ENCODE measurements at places on chromosomes 3 and 15.

DNA sequence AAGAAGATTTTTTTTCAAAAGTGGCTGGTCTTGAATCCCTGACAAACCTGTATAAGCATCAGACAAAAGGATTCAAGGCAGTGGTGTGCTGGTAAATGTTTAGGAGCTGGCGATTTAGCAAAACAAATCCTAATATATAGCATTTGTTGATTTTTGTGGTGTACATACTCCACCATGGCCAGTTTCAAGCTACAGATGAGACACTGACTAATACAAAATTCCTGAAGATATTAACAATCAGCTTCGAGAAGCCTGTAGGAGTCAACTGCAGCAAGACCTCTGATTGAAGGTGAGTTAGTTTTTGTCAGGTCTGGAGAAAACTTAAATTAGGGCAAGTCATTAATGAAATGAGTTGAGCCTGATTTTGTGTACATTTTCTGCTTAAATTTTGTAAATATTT is 6.7 kb downstream of the STRIT1 start:
- no peak for DNase-seq

- DNase-seq = no peak
These were observed 128.7 kb downstream of the SCAPER start for GRCh38 chr15:76776480-76776879.

DNA sequence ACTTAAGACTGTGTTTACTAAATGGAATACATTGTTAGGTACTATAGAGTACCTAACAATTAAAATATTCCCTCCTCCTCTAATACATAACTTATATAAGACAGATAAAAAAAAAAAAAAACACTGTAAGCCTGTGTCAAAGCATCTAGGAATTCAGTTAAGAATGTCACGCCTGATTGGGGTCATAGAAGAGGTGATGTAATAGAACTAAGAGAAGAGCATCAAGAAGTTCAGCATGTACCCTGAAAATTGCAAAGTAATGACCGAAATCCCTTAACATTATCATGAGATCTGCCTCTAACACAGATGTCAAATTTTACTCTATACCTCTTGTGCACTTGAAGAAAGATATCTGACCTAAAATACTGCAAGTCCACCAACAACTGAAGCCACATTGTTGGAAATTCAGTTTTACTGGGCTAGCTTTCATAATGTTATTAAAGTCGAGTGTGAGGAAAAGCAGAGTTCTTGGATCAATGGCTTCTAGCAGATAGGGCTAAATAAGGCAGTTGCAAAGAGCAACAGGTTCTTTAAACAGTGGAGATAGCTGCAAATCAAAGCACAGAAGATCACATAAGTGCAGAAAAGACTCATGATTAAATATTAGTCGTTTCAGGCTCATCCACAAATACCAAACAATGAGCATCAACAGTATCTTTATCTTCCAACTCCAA is 75.0 kb downstream of the TBL1XR1 start:
- no peak for DNase-seq

DNA sequence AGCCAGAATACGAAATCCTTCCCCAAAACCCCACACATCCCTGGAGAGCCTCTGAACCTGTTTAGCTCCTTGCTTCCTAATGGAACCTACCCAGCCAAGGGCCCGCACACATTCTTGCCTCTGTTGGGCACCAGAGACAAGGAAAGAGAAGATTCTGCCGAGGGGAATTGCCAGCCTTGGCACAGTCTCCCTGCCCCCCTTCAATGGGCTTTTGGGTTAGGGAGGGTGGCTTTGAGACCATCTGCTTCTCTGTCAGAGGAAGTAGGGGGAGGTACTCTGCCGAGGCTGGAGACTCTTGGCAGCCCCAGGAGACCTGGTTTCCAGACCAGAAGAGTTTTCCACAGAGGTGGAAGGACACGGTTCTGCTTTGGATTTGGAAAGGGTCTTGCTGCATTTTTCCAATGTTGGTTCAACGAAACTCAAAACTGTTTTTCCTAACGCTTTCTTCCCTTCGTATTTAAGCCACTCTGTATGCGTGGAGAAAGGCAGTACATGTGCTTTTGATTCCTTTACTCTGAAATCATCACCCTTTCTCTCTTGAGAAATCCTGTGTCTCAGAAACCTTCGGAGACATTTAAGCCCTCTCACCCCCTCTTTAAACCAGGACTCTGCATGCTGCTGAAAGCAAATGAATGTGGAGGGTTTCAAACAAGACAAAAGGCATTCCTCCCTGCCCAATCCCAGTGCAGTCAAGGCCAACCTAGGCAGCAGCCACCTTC is 78.8 kb upstream of the PRR23C start:
- no peak for DNase-seq

GRCh38 chr15:77840991-77841775 is 208.5 kb upstream of the LINGO1 start:
- DNase-seq = no peak

DNA sequence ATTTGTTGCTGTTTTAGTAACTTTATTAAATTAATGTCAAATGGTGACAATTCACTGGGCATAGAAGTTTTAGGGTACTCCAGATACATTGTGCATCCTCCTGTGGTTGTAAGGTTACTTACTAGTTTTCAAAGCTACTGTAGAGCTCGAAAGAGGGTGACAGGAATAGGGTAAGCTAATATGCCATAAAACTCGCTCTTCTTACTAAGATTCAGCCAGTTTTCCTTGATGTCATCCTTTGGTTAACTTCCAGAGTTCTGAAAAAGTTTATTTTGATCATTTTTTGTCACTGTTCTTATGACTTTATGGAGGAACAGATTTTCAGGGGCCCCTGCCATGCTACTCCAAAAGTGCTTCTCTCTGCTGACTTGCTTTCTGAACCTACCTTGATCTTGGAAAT is 334.8 kb downstream of the PLCL2 start:
- DNase-seq = no peak

DNA sequence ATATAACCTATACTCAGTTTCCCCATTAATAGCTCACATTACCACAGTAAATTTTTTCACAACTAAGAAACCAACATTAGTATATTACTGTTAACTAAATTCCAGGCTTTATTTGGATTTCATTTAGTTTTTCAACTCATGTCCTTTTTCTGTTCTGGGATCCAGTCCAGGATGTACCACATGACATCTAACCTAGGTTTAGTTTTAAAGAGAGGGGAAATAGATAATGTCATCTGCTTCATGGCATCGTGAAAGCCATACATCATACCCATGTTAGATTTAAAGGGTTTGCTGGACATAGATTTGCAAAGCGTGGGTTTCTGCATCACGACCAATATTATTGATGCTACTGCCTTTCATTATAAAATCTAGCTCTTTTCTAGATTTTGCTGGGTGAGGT is 33.2 kb upstream of the RPP14 start:
- DNase-seq = no peak

DNA sequence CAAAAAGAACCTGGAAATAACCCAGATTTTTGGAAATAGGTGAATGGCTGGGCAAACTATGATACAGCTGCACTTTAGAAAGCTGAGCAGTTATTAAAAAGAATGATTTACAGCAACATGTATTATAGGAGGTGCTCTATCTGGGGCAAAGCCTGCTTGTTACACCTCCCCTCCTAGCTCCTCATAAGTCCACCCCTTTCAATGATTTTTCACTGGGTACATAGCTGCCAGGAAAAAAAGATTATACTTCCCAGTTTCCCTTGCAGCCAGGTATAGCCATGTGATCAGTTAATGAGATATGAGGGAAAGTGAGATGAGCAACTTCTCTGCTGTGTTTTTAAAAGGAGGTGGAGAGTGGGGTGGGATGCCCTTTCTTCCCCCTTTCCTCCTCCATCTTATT is 97.7 kb downstream of the CHST2 start:
- DNase-seq = no peak

GRCh38 chr3:179658606-179659005 is 5.8 kb downstream of the USP13 start:
- DNase-seq = no peak

- no peak for DNase-seq
These were observed 7.9 kb downstream of the CCDC71 start for GRCh38 chr3:49158103-49158709.

GRCh38 chr3:54251705-54252104 is 129.4 kb downstream of the CACNA2D3 start:
- DNase-seq = no peak

GRCh38 chr15:56128081-56128480 is 115.6 kb downstream of the RFX7 start:
- no peak for DNase-seq

DNA sequence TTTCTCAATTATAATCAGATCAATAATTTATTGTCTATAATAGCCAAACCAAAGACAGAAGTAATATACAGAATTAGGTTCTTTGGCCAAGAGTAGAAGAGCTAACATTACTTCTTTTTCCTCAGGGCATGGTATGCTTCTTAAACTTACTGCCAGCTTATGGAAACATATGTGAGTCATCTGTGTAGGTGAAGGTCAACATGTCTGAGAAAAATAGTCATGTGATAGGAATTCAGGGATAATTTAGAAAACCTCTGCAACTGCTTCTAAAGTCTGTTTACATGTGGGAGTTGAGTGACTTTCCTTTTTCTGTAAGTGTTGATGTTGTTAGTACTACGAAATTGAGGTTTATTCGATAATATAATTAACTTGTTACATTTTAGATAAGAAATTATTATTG is 19.2 kb upstream of the MAP6D1 start:
- DNase-seq = no peak

DNA sequence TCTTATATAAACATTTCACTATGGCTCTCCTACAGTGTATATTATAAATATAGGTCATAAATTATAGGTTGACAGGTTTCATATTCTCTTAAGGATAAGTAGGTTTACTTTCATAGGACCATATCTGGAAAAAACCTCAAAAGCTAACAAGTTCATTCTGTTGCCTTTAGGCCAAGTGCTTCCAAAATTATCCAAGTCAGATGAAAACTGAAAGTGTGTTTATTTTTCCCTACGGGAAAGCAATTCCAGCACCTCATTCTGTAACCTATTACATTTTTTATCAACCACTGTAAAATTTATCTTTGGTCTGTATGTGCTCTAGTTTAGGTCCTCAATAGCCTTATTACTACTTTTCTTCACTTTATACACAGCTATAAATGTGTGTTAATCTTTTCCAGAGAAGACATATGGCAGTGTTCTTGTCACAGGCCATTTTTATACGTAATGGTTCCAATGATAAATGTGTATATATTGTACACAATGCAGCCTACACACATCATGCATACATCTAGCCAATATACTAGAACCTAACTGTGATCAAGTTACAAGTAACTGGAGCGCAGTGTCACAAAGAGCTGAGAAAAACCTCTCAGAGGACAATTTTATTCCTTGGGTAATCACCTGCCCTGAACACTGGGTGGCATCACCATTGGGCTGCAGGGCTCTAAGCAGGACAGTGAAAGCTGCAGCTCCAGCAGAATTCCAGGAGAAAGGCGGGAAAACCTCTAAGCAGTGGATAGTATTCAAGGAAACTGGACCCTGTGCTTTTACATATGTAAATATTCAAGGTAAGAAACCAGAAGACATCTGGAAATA is 251.3 kb downstream of the CTNNB1 start:
- DNase-seq = no peak

GRCh38 chr3:109059264-109059663 is 58.7 kb downstream of the MORC1 start:
- DNase-seq = no peak

DNA sequence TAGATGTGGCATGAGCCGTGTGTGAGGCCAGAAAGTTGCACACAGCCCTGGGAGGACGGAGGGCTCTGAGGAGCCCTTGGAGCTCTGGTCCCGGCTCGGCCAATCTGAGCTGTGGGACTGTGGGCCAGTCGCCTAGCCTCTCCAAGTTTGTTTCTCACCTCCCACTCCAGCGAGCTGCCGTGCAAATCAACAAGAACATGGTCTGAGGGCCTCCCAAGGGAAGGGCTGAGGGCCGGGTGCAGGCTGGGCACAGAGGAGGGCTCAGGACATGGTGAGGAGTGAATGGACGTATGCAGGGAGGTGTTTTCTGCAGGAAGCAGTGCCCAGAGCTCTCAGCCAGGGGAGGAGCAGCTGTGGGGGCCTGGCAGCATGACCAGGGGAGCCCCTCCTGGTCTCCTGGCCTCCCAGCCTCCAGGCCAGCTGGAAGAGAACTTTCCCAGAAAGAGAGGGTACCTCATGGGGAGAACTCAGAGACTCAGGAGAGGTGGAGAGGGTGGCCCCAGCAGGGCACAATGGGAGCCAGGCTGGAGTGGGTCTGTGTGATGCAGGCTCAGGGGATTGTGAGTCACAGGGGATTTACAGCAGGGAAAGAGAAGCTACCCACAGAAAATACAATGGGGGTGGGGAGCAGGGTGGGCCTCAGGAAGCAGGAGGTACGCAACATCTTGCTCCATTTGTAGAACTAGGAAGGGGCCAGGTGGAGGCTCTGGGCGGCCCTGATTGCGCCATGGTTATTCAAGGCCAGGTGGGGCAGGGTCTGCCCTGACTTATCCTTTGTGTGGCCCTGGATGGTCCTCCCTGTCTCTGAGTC is 24.8 kb downstream of the PSTPIP1 start:
- DNase-seq = no peak

DNA sequence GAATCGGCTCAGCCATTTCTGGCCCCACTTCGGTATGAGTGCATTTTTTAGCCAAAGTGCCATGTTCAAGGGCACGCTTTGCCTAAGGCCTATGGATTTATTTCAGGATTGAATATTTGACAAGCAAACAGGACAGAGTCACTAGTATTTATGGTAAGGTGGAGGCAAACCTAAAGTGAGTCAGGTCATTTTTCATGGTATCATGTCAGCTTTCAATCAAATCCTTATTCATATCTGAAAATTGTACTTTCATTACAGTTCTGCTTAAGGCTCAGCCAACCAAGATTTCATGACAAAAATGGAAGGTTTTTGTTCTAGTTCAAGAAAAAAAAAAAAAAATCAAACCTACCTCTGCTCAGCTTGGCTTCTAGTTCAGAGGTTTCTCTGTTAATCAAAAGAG is 30.5 kb upstream of the ICE2 start:
- no peak for DNase-seq

DNA sequence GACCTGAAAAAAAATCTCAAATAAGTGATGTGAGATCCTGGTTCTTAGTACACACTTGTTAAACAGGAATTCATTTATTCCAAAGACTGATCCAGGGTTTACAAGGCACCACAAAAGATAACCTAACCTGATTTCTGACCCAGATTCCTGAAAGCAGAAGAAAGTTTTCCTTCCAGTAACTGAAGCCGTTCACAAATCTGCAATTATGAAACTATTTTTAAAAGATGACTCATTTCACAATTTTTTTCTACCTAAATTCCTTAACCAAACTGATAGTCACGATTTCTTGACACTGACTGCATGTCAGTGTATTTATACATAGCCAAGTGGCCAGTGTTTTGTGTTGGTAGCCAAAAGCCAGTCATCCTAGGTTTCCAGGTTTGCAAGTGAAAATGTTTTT is 17.1 kb downstream of the SLC9A9 start:
- peak; percentile 46 for DNase-seq

Data from kidney capillary endothelial cell (primary cell).